ENCODE measurements at places on chromosomes 16 and 17.

GRCh38 chr17:37801171-37801570, 56.3 kb upstream of the HNF1B start:
- DNase-seq, result no peak

- no peak for DNase-seq
Measured at GRCh38 chr17:83053739-83054451, 25.5 kb upstream of the METRNL start.

- no peak for DNase-seq
Measured at GRCh38 chr16:69399361-69399760, 13.6 kb upstream of the TERF2 start.

- DNase-seq, result no peak
Measured at GRCh38 chr17:57471868-57472368, 215.6 kb downstream of the MSI2 start.

- no peak for DNase-seq
Measured at GRCh38 chr16:71389330-71389729, 30.8 kb downstream of the CALB2 start.
